ENCODE measurements at places on chromosomes 3 and 15. TPM values are rescaled to one million over a fixed set of nuclear protein-coding genes. Genes with fewer than 3 reads are reported as not detected.

GRCh38 chr3:119965692-119966091 lies 128.6 kb downstream of the GSK3B start:
- no peak for DNase-seq

- DNase-seq, result no peak
These were observed 26.4 kb downstream of the TIGIT start for GRCh38 chr3:114320246-114320645.

Gene IL5RA
- total RNA-seq, result not detected

- DNase-seq, result no peak
These were observed 974.5 kb downstream of the CADM2 start for GRCh38 chr3:85933326-85933725.

DNA sequence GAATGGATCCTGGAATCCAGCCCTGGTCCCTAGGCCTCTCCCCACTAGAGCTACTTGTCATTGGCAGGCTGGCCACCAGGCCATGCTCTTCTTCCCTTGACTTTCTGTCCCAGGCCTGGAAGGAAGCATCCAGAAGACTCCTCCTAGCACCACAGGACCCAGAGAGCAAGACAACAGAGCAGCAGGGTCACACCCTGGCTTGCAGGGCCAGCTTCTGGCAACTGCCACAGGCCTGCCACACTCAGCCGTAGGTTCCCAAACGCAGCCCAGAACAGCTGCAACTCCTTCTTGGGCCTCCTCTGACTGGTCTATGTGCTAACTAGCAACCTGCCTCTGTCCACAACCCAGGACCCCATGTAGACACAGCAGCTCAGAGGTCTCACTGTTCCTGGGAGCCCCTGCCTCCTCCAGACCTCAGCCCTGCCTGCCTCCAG lies 36.8 kb upstream of the RPL32 start:
- DNase-seq, result no peak

Gene CD200R1
- total RNA-seq, result 1.3 TPM

- DNase-seq, result no peak
These were observed 51.8 kb upstream of the SSR3 start for GRCh38 chr3:156606729-156607128.

DNA sequence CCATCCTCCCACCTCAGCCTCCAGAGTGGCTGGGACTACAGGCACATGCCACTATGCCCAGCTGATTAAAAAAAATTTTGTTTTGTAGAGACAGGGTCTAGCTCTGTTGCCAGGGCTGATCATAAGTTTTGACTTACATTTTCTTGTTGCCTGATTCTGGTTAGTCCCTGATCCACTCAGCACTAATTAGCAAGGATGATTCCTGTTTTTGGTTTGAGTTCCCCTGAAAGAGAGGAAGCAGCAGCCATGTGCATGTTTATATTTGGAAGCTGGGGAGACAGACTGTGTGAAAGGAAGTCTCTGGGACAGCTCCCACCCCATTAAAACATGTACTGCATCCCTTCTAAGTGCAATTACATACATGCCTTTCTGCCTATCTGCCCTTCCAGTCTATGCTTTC lies 3.6 kb upstream of the NCK1 start:
- DNase-seq, result no peak

Gene TM4SF18
- 5.6 TPM for total RNA-seq
